ENCODE measurements at places on chromosomes 2 and 18. TPM values are rescaled to one million over a fixed set of nuclear protein-coding genes. Genes with fewer than 3 reads are reported as not detected.
A peak's percentile ranks its signal among the peaks of the same experiment; 100 is the strongest.

The EML6 gene
- total RNA-seq, result 0.32 TPM

The TMEM182 gene
- total RNA-seq, result 1.3 TPM

The GALNT14 gene
- under 0.01 TPM for total RNA-seq

The RFTN2 gene
- total RNA-seq, result 4.7 TPM

The FEV gene
- total RNA-seq, result not detected

The MFSD2B gene
- under 0.01 TPM for total RNA-seq

The CFC1 gene
- total RNA-seq, result not detected

GRCh38 chr2:74222300-74222650, 23.9 kb downstream of the MTHFD2 start:
- DNase-seq, result no peak

GRCh38 chr2:33277002-33277426, 199.4 kb upstream of the RASGRP3 start:
- DNase-seq, result no peak

DNA sequence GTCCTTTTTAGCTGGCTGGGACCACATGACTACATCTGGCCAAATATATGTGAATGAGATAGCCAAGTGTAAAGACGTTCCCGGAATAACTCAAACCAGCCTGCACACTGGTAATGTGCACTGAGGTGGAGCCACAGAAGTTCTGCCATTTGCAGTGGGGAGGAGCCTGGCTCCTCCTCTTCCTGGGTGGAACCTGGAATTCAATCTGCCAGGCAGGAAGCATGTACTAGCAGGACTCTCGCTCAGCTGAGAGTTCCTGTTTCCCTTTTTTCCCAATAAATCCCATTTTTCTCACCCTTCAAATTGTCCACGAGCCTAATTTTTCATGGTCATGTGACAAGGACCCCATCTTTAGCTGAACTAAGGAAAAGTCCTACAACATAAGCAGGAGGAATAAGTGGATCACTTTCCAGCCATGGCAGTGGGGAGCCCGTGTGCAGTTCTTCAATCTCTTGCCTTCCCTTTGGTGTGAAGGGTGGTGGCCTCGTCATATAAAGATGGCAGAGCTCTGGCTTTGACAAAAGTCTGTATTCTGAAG, 183.2 kb downstream of the UXS1 start:
- no peak for DNase-seq

GRCh38 chr18:80244956-80245730, 2.2 kb downstream of the PARD6G start:
- no peak for DNase-seq

- DNase-seq, result peak; percentile 51
These were observed 15.5 kb downstream of the CEP192 start for GRCh38 chr18:13006531-13007247.

DNA sequence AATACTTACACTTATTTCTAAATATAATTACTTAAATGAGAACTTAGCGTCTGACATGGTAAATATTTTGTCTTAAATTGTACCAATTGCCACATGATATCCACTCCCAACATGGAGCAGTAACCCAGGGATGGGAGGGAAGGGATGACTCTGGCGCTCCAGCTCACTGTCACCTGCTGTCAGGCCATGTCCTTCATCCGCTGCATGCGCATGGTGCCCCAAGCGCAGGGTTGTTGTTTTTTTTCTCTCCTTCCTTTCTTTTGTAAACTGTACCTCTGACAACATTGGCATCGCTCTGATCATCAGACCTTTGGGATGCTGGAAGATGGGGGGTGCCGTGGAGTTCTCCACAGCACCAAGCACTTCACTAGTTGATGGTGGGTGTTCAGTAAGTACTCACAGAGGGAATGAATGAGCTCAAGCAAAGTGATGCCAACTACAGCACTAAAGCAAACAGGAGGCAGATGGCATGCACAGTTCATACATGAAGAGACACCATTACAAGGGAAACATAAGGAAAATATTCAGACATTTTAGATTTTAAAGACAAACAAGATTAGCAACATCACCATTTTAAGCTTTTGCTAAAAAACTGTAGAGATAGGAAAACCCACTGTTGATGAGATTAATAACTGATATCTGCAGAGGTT, 247.8 kb downstream of the GBX2 start:
- DNase-seq, result no peak

- peak; percentile 58 for DNase-seq
These were observed 384.3 kb upstream of the SYT4 start for GRCh38 chr18:43661570-43661969.

- DNase-seq, result no peak
These were observed 39.1 kb downstream of the NTSR2 start for GRCh38 chr2:11630855-11631254.

DNA sequence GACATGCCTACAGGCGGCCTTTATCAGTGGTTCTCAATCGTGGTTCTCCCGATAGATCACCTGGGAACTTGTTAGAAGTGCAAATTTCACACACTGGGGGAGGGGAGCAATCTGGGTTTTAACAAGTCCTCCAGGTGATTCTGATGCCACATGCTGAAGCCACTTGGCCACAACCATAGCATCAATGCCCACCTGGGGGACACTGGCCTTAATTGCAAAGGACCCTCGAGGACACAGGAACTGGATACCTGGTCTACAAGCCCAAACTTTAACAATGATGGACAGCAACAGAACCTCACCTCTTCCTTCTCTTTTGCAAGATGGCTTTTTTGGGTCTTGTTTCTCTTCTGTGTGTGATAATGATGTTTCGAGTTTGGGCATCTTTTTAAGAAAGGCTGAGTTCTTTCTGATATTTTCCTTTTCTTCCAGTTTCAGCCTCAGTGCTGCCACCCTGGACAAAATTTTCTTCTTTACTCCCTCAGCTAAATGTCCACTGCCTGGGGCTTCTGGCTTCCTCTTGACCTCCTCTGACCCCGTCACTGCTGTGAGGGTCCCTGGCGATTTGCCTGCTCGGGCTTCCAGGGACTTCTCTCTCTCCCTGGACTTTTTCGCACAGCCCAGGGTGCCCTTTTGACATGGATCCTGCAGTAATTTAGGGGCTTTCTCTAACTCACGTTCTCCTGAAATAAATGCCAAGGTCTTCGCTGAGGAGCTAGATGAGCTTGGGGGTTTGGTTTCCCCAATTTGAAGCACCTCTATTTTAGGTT, 94.2 kb downstream of the ALPK2 start:
- DNase-seq, result no peak

DNA sequence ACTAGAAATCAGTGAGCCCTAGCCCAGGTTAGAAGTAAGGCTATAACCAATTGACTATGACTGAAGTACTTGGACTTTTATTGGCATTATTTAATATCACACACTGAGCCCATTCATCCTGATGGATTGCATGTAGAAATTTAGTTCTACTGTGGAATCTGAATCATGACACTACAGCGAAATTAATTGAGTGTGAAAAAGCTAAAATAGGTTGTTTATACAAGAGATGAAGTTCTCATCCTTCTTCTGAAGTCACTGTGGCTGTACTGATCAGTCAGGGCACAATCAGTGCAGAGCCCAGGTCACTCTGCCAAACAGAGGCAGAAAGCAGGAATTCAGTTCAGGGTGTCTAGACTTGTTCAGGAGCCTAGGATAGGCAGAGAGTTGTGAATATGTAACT, 158.9 kb downstream of the BABAM2 start:
- DNase-seq, result no peak

DNA sequence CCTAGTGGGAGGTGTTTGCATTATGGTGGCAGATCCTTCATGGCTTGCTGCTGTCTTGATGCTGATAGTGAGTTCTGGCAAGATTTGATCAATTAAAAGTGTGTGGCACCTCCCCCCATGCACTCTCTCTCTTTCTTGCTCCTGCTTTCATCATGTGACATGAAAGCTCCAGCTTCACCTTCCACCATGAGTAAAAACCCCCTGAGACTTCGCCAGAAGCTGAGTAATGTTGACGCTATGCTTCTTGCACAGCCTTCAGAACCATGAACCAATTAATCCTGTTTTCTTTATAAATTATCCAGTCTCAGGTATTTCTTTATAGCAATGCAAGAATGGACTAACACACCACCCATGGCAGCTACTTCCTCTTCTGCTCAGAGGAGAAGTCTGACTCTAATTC, 2181.4 kb upstream of the PIK3C3 start:
- DNase-seq, result no peak

- peak; percentile 92 for DNase-seq
These were observed 47.4 kb upstream of the SMAD7 start for GRCh38 chr18:48997985-48998831.

GRCh38 chr2:138537170-138537915, 35.8 kb downstream of the SPOPL start:
- no peak for DNase-seq

- DNase-seq, result no peak
These were observed 253.1 kb upstream of the NXPH2 start for GRCh38 chr2:139033300-139033699.

DNA sequence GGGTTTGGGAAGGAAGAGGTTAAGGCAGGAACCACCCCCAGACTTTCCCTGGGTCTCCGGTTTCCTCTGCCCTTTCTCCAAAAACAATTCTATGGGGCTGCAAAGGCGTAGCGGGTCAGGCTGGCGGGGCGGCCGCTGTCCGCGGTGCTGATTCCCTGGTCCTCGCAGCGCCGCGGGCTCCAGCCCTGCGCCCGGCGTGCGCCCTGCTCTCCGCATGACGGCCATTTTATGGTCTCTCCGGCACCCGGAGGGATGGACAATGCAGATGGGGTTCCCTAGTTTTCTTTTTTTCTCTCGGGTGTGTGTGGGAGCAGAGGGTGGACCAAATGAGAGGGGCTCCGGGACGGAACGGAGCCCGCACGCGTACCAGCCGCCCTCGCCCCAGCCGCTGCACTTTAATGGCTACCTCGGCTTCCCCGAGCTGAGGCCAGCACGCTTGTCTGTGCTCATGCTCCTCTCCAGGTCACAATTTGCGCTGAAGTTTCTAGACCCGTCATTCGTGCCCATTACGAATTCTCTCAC, 1.6 kb downstream of the ST8SIA3 start:
- DNase-seq, result peak; percentile 11

GRCh38 chr2:167825664-167826063, 421.7 kb downstream of the STK39 start:
- DNase-seq, result no peak

DNA sequence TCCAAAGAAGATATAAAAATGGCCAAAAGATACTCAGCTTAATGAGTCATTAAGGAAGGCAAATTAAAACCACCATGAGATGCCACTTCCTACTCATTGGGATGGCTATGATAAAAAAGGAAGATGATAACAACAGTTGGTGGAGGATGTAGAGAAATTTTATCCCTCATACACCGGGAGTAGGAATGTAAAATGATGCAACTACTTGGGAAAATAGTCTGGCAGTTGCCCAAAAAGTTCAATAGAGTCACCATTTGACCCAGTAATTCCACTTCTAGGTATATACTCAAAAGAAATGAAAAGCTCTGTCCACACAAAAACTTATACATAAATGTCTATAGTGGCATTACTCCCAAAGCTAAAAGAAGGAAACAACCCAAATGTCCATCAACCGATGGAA, 10.1 kb upstream of the SULT1C2 start:
- DNase-seq, result peak; percentile 4
